ENCODE measurements at places on chromosomes 3 and 15.

DNA sequence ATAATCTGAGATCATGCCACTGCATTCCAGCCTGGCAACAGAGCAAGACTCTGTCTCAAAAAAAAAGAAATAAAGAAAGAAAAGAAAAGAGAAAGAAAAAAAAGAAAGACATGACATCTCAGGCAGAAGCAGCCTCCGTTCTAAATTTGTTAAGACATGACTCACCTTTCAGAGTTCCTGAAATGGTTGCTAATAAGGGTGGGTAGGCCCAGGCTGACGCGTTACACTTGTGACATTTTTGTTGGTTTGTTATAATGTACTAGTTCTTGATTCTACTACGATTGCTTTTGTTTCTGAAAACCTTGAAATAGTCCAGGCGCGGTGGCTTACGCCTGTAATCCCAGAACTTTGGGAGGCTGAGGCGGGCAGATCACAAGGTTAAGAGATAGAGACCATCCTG is 21.0 kb downstream of the SLC25A20 start:
- no peak for DNase-seq

GRCh38 chr15:59443341-59444072 is 5.5 kb downstream of the FAM81A start:
- no peak for DNase-seq

DNA sequence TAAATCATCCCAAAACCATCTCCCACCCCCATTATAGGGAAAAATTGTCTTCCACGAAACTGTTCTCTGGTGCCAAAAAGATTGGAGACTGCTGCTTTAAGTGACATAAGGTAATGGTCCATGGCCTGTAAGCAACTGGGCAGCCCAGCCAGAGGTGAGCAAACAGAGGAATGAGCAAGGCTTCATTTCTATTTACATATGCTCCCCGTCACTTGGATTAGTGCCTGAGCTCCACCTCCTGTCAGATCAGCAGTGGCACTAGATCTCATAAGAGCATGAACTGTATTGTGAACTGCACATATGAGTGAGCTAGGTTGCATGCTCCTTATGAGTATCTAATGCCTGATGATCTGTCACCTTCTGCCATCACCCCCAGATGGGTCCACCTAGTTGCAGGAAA is 1159.8 kb upstream of the ALCAM start:
- DNase-seq = peak; percentile 25

DNA sequence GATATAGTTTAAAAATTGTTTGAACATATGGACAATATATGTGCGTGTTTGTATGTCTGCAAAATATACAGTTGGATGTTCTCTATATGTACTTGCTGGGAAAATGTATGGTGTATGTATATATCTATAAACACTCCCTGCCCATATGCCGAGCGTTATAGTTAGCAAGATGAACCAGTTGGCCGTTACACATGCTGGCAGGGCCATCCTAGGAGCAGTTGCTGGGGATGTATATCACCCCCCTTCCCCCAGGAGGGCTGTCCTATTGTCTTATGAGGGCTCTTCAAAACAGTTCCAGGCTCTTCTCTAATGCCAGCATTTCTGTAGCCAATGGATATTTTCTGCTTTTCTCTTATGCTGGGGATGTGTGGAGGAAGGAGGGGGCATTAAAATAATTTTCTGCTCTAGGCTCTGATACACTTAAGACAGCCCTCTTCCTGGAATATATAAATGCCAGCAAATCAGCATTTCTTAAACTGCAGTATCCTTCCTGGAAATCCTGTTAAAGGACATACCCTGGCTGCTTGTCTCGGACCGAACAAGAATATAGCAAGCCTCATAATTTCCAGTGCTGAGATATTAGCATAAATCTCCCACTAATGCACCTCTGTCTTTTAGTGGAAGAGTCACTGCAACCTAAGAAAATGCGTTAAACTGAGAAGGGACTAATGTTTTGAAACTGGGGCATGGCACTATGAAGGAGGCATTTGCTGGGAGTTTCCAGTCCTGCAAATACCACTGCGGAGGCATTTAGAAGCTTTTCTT is 134.4 kb downstream of the MDFIC2 start:
- no peak for DNase-seq

DNA sequence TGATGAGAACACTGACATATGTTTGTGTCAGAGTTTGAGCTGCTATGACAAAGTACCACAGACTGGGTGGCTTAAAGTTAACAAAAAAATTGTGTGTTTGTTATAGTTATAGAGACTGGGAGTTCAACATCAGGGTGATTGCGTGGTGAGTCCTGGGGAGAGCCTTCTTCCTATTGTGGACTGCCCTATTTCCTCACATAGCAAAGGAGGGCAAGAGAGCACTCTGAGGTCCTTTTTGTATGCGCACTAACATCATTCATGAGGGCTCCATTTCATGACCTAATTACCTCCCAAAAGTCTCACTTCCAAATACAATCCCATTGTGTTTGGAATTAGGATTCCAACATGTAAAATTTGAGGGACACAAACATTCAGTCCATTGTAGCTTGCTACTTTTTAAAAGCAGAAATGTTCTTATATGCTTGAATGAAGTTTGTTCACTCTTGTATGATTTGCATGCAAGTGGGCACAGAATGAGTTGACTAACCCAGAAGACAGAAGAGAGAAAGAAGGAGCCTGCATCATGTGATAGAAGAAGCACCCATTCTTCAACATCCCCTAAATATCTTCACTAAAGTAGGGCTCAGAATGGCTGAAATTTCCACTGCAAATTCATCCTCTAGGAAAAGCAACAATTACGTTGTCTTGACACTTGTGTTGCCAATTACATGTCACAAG is 18.9 kb upstream of the ALCAM start:
- DNase-seq = no peak

DNA sequence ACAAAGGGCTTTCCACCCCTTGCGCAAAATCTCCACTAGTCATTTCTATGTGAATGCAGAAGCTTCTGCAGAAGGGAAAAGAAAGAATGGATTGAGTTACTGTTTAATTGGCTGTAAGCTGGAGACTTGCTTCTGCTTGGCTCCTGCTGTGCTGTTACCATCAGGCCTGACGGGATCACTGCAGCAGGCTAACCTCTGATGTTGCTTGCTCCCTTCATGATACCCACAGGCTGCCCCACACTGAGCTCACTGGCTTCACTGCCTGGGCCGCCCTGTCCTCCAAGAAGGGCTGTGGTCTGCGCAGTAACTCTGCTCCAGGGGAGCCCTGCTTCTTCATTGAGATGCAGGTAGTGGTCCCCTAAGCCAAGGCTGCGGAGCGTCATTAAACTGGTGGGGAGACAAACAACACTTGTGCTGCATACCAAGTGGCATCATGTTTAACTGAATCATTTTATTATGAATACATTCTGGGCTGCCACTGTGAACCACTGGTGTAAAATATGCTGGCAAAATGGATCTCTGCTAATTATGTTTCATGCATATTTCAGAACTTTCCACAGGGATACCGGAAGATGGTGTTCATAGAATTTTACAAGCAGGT is 78.6 kb downstream of the WDR49 start:
- no peak for DNase-seq

All from body of pancreas (tissue), 4 donors.